ENCODE measurements at places on chromosomes 1 and 21.

- DNase-seq = no peak
Measured at GRCh38 chr1:76635784-76636183, 231.5 kb upstream of the ST6GALNAC5 start.

- DNase-seq = peak; percentile 49
Measured at GRCh38 chr1:150366416-150367296, 2.7 kb downstream of the RPRD2 start.

DNA sequence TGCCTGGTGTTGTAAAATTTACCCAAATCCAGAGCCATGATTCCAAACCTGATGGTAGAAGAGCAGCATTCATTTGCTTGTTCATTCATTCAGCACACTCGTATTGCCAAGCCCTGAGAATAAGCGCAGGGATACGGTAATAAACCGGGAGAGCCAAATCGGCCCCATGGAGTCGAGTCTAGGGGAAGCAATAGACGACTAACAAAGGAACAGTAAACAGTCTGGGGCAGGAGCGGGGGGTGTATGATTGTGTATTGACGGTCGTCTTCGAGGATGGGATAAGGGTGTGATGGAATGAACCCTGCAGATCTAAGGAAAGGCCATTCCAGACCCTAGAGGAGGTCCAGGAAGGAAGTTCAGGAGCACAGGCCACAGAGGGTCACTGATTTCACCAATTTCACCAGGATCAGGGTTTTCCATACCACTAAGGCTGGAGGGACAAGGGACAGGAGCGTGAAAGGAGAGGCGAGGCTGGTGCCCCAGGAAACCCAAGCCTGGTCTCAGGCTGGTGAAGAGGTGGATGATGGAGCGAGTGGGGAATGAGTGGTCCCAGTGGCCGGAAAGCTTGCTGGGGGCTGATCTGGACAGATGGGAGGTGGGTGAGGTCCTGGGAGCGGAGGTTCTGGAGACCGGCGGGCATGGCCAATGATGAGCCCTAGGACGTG lies 61.1 kb upstream of the PDE9A start:
- no peak for DNase-seq

- no peak for DNase-seq
Measured at GRCh38 chr1:156498432-156499193, 2.0 kb downstream of the MEF2D start.

DNA sequence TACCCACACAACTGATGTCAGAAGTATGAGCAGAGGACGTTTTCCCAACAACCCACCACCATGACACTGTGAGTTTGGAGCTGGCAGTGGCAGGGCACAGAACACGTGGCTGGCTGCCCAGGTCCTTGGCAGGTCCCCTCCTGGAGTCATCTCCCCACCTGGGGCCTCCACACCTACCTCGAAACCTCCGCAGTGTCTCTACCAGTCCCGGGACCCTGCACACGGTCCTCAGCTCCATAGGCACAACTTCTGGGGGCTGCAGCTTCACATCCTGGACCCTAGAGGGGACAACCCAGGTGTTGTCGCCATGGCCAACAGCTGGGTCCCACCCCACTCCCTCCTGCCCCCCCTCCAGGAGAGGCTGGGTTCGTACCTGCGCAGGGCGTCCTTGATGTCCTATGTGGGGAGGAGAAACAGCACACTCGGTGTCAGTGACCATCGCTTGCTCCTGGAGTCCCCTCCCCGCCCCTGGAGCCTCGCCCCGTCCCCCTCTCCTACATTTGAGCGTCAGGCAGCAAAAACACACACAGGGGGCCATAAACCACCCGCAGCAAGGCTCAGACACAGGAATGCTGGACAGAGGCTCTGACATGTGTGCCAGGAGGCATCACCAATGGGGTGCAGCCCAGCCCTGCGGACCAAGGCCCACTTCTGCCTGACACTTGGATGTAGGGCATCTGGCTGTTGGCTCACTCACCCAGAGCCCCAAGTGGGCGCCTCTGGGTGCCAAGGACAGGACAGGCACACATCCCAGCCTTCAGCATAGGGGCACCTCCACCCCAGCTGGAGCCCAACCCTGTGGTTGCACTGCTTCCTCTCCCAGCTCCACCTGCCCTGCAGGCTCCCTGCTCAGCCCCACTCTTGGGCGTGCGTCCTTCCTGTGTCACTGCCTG lies 9.6 kb downstream of the TRIM11 start:
- DNase-seq = no peak

DNA sequence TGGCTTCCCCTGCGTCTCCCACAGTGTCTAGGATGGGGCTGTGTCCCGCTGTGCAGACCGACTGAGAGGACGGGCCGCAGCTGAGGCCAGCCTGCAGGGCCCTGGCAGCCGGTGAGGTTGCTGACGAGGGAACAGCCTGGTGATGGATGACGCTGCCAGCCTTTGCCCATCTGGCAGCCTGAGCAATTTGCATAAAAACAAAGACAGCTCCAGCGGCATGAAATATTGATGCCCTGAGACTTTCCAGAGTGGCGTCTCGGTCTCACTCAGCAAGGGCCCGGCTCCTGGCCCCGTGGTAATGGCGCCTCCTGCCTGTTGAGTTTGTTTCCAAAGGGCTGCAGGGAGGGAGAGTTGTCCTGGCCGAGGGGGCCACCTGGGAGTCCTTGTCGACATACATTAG lies 19.1 kb upstream of the KCNA10 start:
- DNase-seq = no peak

Data from hematopoietic multipotent progenitor cell treated with erythropoietin and hydrocortisone succinate and interleukin-3 and kit ligand, for 4 days (in vitro differentiated cells).